Hematopoietic multipotent progenitor cell treated with erythropoietin and hydrocortisone succinate and interleukin-3 and kit ligand, for 8 days (in vitro differentiated cells): ENCODE measurements at places on chromosomes 13 and 19.
A peak's percentile ranks its signal among the peaks of the same experiment; 100 is the strongest.

DNA sequence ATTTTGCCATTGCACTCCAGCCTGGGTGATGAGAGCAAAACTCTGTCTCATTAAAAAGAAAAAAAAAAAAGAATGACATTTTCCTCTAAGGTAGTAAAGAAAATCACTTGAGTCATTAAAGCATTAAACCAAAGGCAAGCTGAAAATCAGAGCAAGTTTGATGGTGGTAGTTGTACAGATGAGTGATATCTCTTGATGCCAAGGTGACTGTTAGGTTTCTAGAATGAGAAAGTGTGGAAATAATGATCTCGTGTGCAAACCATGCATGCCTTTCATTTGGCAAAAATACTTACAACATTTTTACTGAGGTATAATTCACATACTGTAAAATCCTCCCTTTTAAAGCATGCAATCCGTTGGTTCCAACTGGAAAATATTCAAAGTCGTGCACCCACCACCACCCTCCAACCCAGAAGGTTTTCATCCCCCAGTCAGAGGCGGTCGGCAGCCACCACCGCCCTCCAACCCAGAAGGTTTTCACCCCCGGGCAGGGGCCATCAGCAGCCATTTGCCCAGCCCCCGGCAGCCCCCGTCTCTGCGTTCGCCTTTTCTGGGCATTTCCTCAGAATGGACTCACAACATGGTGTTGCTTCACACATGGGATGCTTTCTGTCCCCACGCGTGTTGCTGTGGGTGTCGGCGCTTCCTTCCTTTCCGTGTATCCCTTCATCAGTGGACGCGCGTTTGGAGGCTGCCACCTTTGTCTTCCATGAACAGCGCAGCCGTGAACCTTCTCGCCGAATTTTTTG lies 90.2 kb downstream of the ATP11A start:
- DNase-seq = no peak

DNA sequence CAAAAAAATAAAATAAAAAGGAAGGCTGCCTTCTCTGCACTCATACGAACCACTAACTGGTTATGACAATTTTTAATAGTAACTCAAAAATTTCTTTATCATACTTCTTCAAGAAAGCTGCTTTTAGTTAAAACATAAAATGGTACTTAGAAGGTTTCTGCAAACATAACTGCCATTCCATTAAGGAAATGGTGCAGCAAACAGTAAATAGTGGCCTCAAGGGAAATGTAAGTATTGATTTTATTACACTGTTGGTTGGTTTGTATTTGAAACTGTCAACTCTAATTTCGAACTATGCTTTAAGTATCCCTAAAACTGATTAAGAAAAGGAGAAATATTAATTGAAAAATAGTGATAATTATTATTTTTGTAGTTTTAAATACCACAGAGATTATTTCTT lies 278.0 kb downstream of the DACH1 start:
- DNase-seq = no peak

- peak; percentile 47 for DNase-seq
Observed at GRCh38 chr13:110137680-110138009, 169.3 kb downstream of the COL4A1 start.

DNA sequence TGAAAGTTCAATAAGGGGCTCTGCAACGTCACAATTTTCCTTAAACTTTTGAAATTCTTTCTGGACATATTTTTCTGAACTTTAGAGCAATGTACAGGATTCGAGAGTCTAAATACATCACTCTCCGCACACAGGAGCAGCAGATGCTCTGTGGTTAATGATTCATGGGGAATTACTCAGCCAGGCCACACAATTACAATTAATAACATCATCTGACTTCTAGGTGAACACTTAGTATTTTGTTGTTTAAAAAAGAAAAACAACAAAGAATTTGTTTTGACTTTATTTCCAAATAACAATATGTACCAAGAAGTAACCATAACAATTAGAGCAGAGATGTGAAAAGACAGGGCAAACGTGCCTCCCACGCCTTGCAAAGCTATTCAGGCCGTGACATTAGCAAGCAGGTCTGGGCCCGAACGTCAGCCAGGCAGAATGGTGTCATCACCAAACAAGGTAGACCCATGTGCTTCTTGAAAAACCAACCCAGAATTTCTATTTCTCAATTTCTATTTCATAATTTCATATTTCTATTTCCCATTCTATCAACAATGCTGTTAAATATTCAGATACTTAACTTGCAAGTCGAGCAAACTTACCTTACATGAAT lies 236.3 kb downstream of the COL4A1 start:
- no peak for DNase-seq

DNA sequence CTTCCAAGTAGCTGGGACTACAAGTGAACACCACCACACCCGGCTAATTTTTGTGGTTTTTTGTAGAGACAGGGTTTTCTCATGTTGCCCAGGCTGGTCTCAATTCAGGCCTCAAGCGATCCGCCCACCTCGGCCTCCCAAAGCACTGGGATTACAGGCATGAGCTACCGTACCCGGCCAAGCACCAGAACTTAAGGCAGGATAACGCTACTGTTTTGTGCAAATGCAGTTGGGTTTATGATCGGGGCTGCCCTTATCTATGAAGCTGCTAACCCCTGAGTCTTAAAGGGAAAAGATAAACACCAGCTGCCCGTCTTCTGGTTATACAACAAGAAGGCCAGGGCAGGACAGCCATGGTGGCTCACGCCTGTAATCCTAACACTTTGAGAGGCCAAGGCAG lies 12.6 kb upstream of the TM6SF2 start:
- peak; percentile 86 for DNase-seq

DNA sequence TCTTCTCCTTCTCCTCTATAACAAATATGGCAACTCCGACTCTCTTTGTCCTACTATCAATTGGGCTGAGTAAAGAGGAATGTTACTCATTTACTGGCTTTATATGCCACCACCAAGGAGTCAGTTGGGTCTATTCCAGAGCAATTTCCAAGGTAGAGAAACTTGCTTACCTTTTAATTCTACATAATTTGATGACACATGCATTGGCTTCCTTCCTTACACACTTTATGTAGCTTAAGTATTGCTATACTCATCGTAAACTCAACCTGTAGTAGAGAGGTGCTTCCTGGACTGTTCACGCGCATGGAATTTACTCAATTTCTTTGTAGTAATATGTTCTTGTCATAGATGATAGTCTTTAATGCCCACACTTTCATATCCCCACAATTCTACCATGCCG lies 160.7 kb downstream of the LMO7 start:
- DNase-seq = no peak

DNA sequence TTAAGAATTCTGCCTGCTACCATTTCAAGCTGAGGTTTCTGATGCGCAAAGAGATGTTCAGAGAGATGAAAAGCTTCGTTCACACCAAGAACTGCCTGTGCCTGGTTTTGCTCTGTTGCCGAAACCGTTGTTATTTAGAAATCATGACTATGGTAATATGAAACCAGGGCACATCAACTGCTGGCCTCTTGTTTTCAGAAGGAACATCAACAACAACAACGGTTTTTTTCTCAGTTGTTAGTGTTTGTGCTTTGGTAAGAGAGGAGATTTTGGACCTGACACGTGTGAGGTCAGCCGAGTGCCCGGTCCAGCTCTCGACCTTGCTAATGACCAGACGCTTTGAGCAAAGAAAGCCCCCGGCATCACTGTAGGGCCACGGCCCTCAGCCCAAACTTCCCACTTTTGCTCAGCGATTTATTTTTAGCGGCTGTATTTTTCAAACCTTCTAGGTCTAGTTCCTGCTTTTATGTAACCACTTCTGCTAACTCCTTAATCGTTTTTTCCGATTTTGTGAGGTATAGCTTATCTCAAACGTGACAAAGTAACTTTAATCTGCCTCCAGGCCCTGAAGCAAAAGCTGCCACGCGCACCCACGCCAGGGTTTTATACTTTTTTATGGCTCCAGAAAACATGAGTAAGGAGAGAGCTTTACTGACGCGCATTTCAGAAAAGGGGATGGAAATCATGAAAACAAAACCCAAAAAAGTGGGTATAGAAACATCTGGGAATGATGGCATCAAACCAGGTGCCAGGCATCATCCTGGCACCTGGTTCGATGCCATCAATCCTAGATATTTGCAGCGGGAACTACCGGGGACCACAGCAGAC lies 42.0 kb downstream of the KLF2 start:
- no peak for DNase-seq

- no peak for DNase-seq
Observed at GRCh38 chr19:27744926-27745768, 1467.8 kb downstream of the UQCRFS1 start.
